ENCODE measurements at places on chromosomes 7 and 10.

DNA sequence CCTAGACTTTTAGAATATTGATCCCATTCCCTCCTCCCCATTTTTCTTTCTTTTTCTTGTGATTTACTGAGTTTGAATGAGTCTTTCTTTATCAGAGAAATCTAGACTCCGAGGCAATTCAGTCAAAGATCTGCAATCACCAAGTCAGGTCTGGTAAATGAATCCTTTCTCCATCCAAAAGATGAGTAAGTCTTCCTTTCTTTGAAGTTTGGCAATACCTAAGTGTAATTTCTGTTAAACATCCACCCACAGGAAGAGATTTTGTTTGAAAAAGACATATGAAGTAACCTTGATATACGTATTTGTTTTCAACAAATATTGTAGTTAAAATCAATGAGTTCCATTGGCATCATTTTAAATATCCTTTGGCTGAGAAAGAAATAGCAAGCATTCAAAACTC, 58.3 kb downstream of the SLC39A12 start:
- DNase-seq: no peak

- DNase-seq: no peak
Observed at GRCh38 chr10:70315815-70316214, 32.0 kb upstream of the NPFFR1 start.

GRCh38 chr7:135206941-135207391, 4.4 kb downstream of the WDR91 start:
- DNase-seq: no peak

DNA sequence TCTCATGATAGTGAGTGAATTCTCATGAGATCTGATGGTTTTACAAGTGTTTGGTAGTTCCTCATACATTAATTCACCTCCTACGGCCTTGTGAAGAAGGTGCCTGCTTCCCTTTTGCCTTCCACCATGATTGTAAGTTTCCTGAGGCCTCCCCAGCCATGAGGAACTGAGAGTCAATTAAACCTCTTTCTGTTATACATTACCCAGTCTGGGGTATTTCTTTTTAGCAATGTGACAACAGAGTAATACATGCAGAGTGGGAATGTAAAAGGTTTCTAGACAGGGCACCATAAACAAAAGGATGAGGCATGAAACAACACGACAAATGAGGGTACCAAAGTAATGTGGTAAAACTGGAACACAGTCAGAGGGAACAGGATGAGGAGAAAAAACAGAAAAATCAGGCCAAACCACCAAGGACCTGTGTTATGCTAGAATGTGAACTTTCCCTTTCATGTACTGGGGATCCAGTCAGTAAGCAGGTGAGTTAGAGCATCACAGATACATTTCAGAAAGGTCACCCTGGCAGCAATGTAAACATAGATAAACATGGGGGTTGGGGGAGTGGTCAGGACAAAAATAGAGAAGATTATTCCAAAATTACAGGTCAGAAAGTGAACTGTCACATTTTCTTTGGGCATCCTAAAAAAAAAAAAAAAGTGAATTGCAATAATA, 31.9 kb downstream of the ANKRD26 start:
- no peak for DNase-seq

GRCh38 chr10:93600446-93601145, 439 bp downstream of the RBP4 start:
- no peak for DNase-seq

DNA sequence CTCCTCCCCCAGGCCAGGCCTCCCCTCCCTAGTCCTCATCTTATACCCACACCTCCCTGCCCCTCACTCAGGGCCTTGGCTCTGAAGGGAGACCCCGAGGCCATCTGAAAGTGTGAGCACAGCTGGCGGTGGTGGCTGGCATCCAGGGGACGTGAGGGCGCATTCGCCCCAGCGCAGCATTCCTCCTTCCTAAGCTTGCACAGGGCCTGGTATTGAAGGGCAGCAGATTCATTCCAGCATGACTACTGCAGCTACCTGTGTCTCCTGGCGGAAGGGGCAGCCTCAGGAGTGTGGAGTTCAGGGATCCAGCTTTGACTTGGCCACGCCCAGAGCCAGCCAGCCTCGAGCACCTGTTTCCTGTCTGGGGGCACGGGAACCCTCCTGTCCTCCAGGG, 72.6 kb downstream of the PARP12 start:
- no peak for DNase-seq

DNA sequence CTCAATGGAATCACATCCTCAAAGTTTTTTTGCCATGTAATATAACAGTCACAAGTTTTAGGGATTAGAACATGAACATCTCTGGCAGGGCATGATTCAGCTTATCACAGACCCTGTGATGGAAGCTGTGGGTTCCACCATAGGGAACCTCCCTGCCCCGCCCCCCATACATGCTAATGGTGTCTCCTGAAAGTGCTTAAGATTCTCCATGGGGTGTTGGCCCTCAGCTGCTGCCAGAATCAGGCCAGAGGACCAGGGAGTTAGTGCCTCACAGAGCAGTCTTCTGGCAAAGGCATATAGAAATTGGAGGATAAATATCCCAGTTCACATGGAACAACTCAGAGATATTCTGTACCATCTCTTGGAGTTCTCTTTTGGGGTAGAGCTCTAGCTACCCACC, 119.4 kb downstream of the RAB11FIP2 start:
- no peak for DNase-seq

DNA sequence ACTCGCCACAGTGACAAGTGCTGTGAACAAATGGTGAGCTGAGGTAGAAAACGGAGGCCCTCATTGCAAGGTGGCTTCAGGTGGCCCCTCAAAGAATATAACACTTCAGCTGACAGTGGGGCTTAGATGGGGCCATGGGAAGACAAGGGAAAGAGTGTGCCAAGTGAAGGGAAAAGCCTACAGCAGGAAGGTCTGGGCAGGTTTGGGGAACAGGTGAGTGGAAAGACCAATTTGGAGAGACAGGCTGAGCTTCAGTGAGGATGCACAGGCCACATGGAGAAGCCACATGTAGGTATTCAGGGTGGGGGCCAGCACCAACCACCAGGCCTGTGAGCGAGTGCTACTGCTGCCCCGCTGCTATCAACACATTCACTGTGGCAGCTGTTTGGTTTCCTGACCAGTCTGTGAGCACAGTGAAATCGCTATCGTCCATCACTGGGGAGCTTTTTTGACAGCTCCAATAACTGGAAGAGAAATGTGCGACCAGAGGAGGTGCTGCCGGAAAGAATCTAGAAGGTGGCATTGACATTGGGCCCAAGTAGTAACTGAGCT, 3.4 kb downstream of the POLD2 start:
- DNase-seq: no peak
